ENCODE measurements at places on chromosomes 6 and 20.

- DNase-seq = no peak
Observed at GRCh38 chr6:50681213-50681824, 32.0 kb upstream of the TFAP2D start.

GRCh38 chr20:40997116-40997515, 31.5 kb upstream of the TOP1 start:
- DNase-seq = no peak

GRCh38 chr6:40722091-40722490, 134.9 kb upstream of the LRFN2 start:
- DNase-seq = no peak

DNA sequence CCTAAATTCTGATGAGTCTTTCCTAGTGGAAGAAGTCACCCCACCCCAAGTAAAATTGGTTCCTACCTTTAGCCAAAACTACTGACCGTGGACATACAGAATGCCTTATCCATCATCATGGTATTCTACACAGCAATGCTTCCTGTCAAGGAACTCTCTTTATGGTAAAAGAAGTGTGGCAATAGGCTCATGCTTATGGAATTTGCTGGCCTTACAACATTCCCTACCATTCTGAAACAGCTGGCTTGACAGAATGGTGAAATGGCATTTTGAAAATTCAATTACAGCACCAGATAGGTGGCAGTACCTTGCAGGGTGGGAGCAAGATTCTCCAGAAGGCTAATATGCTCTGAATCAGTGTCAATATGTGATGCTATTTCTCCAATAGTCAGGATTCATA, 41.8 kb upstream of the BACH2 start:
- no peak for DNase-seq

DNA sequence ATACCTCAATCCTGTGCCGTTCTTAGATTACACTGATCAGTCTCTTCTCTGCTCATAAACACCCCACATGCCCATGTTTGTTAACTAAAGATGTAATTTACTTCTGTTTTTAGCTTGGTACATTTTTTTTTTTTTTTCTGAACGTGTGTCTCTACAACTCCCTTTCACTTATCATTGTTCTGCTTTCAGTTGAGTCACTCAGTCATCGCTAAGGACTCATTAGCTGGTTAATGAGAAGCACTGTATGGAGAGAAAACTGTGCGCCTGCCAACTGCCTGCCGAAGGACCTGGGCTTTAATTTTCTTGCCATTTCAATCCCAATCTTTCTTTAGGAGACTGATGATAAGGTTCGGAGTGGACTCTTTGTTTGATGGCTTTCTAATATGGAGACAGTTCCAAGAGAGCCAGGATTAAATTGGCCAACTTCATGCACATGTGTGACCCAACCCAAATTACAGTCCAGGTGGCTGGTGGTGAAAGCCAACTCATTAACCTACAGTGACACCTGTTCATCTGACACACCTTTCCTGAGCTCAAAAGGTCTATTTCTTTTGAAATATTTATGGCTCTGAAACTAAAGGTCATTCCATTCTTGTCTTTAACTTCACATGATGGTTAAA, 334.1 kb downstream of the BCKDHB start:
- DNase-seq = no peak

DNA sequence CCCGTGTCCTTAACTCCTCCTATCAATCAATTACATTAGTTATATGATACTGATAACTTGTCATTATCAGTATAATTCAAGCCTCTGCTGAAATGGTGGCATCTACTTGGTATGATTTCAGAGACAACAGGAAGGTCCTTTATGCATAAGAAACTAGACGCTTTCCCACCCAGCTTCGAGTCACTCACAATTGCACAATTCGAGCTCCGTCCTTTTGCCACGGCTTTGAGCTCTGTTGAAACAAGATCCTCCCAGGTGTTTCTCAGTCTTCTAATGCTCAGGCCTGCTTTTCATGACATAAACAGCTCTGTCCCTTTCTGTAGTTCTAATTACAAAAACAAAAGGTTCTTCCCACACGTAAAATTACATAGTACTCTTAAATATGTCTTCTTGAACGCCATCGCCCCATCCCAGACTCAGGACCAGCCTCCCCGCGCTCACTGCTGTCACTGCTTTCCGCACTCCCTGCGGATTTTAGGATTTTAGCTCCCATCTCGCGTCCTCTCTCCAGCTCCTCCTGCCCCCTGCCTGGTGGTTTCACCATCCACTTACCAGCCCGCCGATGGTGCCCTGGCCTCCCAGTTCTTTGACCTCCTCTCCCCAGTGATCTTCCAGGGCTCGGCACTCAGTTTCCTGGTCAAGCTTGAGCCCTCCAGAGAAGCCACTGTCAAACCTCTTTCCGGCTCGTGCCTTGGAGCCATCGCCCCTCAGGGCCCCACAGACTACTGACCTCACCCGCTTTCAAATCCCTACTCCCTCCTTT, 23.2 kb upstream of the PNPLA1 start:
- DNase-seq = no peak

DNA sequence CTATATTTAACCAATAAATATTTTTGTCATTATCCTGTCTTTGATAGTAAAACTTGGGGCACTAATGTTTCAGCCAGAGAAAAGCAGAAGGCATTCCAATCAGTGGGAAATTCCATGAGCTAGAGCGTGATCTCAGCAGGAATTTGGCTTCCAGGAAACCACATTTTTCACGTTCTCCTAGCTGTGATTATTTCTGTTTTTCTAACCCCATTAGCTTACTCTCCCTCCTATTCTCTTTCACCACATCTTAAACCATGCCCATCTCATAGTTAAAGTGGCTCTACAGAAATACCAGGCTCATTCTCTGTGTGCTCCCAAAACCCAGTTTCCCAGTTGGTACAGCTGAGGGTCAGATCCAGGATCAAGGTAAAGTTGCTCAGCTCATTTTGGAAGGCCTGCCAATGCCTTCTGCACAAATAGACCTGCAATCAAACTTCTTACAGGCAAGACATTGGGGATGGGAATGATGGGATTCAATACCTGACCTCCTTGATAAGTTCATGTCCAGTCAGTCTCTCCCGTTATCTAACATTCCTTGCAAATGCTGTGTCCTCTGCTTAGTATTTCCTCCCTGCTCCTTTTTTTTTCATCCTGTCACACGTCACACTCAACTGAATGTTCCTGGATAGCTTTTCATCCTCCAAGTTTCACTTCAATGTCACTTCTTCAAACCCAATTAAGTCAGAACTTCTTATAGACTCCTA, 33.1 kb upstream of the TMEM30A start:
- no peak for DNase-seq

Data from NCI-H460 (cell line).